NCI-H1048 (cell line): ENCODE measurements at places on chromosomes 3 and 15.

DNA sequence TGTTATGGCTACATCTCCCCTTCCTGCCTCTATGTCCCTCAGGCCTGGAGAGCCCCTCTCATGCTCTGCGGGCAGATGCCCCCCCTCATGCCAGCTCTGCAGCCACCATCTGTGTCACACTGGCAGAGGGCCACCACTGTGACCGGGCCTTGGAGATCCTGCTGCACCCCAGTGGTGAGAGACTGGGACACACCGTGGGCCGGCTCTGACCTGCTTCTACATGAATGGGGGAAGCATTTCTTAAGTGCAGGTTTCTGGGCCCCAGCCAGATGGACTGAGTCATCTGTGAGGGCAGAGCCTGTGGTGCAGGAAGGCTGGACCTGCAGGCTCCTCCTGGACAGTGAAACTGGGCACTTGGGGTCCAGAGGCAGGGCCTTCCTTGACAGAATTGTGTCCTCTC lies 4.8 kb downstream of the VWA5B2 start:
- DNase-seq, result no peak

DNA sequence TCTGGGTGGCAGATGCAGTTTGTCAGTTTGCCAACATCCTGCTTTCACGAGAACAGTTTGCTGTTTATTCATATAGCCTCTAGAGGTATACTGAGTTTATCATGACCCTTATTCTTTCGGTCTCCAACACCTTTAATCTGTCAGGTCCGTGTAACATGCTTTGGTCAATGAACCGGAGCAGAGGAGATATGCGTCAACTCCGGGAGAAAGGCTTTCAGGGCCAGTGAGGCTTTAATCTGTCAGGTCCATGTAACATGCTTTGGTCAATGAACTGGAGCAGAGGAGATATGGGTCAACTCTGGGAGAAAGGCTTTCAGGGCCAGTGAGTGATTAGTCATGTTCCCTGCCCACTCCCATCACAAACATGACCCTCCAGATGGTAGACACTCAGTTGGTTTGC lies 16.9 kb upstream of the GPD1L start:
- DNase-seq, result no peak

DNA sequence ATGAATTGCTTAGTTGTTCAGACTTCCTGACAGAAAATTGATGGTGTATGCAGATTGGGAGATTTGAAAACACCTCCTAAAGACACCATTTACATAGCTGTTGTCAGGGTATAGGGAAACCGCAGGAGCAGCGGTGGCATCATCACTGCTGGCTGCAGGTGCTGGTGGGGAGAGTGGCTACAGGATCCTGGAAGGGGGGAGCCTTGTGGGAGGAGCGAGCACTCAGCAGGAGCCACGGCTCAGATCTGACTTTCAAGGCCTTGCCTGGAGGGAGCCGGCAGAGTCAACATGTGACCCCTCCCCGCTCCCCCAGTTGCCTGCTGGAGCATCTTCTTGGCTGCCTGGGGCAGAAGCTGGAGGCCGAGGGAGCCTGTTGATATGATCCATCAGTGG lies 26.1 kb downstream of the EDEM1 start:
- no peak for DNase-seq

DNA sequence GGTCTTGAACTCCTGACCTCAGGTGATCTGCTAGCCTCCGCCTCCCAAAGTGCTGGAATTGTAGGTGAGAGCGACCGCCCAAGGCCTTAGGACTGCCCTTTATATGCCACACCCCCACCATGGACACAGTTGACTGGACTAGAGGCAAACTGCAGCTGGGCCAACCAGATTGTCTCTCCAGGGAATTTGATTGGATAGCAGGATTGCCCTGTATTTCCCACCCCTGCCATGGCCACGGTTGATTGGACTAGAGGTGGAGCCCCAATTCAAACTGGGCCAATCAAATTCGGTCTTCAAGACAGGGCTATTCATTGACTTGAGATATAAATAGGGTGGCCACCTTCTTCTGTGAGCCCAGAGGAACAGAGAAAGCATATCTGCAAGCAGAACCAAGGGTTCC lies 6.9 kb upstream of the CLPX start:
- no peak for DNase-seq

GRCh38 chr3:50230104-50230793 lies 5.8 kb upstream of the GNAI2 start:
- no peak for DNase-seq

GRCh38 chr3:77372634-77373346 lies 332.9 kb downstream of the ROBO2 start:
- DNase-seq, result no peak

- DNase-seq, result no peak
Observed at GRCh38 chr3:146390957-146391356, 78.4 kb downstream of the PLSCR2 start.

GRCh38 chr3:46442576-46443530 lies 21.9 kb downstream of the LTF start:
- no peak for DNase-seq

- DNase-seq, result no peak
Observed at GRCh38 chr3:136434429-136434828, 184.3 kb downstream of the PCCB start.
